ENCODE measurements at places on chromosomes 6 and 20. TPM values are rescaled to one million over a fixed set of nuclear protein-coding genes. Genes with fewer than 3 reads are reported as not detected.

The SRSF12 gene
- 1.2 TPM for total RNA-seq

The IYD gene
- under 0.01 TPM for total RNA-seq

The FNDC11 gene
- 3.1 TPM for total RNA-seq

The GSTA2 gene
- total RNA-seq: not detected

The LRP11 gene
- 262 TPM for total RNA-seq
